ENCODE measurements at places on chromosomes 4 and X.

DNA sequence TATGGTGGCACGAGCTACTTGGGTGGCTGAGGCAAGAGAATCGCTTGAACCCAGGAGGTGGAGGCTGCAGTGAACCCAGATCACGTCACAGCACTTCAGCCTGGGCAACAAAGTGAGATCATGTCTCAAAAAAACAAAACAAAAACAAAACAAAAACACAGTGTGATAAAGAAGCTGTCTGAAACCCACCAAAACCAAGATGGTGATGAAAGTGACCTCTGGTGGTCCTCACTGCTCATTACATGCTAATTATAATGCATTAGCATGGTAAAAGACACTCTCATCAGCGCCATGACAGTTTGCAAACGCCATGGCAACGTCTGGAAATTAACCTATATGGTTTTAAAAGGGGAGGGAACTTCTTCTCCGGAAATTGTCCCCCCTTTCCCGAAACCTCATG lies 29.4 kb upstream of the OPHN1 start:
- DNase-seq, result no peak

DNA sequence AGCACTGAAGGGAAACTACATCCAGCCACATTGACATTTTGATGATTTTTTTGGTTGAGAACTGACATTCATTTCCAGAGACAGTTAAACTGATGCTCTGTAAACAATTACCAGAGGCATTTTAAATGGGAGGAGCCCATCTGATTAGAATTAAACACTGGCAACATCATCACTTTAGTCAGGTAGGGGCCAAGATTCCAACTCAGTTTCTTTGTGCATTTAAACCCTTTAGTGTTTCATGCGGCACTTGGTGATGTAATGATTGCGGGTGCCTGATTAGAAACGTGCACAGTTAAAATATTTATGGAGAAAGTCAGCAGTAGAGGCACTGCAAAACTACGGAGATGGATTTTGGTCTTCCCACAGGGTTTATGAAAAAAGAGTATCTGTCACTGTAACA lies 16.1 kb downstream of the TNIP3 start:
- no peak for DNase-seq

DNA sequence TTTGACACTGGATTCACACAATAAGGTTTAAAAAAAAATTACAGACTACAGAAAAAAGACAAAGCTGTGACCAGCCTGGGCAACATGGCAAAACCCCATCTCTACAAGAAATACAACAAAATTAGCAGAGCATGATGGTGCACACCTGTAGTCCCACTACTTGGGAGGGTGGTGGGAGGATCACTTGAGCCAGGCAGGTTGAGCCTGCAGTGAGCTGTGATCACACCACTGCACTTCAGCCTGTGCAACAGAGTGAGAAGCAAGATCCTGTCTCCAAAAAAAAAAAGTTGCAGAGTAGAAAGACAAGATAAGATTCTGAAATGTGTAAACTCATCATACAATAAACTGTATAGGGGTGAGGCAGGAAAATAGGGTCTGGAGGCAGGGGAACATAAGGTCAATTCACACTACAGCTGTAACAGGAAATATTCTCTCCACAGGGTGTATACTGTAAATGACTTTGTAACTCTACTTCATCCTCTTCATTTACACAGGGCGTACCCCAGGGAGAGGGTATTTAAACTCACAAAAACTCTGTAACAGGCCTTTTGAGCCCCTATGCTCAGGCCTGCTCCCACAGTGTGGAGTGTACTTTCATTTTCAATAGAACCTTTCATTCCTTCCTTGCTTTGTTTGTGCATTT lies 112.6 kb upstream of the MAPK10 start:
- DNase-seq, result no peak

DNA sequence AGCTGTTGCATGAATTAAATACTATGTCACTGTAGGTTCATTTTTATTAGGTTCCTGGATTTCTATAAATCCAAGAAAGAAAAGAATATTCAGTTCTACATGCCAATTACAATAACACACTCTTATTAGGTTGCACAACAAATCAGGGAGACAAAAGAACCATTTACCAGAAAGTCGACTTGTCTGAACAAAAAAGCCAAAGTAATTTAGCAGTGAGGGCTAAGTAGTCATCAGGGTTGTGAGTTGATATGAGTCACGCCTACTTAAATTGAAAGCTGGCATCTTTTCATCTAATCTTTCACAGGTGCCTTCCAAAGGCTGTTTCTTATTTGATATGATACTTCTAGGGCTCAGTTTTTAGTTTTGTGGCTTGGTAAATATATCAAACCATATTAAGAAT lies 25.4 kb upstream of the GNRHR start:
- no peak for DNase-seq

DNA sequence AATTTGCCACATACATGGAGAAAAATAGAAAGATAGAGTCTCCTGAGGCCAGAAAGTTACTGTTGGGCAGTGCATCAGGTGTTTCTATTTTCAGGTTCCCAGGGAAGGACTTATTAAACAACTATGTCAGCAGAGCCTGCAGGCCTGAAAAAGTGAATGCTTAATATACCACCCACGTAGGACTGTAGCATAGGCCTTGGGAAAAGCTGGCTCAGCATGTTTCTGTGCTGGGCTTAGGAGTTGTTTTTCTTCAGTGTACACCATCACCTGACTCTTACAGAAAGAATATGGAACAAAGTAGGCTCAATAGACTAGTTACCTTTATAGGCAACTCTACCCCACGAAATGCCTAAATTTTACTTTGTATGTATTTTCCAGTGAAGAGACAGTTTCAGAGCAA lies 1385.9 kb downstream of the FAM133A start:
- no peak for DNase-seq

- DNase-seq, result no peak
Observed at GRCh38 chrX:104392350-104392749, 137.6 kb upstream of the ESX1 start.

GRCh38 chr4:126851391-126851790 lies 781.4 kb upstream of the INTU start:
- no peak for DNase-seq

DNA sequence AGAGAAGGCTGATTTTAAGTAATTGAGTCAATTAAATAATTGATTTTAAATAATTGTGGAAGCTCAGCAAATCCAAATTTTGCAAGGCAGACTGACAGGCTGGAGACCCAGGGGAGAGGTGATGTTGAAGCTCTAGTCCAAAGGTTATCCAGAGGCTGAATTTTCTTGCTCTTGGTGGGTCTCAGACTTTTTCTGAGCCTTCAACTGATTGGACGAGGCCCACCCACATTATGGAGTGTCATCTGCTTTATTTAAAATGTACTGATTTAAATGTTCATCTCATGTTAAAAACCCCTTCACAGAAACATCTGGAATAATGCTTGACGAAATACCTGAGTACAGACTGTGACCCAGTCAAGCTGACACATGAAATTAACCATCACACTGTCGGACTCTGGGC lies 11.7 kb upstream of the CYTL1 start:
- no peak for DNase-seq

- DNase-seq, result no peak
Observed at GRCh38 chr4:175705407-175705806, 106.7 kb downstream of the GPM6A start.

DNA sequence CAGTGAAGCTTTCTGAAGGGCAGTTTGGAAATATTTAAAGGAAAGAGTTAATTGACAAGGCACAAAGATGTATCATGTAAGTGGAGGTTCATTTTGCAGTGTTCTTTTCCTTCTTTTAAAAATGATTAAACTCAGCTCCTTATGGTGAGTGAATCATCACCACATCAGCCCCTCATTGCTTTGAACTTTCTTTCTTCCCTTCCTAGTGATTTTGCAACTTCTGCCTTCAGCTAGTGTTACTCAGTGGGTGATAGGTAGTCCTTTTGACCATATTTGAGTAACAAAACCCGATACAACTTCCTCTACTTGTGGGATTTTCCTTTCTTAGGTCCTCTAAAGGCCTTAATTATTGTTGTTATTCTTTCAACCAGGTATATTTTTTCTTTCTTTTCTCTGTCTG lies 8.2 kb downstream of the ZCCHC4 start:
- DNase-seq, result no peak

DNA sequence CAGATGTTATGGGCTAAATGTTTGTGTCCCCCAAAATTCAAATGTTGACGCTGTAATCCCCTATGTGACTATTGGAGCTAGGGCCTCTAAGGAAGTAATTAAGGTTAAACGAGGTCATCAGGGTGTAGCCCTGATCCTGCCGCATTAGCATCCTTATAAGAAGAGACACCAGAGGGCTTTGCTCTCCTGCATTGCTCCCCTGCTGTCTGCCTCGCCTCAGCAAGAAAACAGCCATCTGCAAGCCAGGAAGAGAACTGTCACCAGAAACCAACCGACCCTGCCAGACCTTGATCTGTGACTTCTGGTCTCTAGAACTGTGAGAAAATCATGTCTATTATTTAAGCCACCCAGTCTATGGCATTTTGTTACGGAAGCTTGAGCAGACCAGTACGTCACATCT lies 331.9 kb downstream of the DCTD start:
- DNase-seq, result no peak

DNA sequence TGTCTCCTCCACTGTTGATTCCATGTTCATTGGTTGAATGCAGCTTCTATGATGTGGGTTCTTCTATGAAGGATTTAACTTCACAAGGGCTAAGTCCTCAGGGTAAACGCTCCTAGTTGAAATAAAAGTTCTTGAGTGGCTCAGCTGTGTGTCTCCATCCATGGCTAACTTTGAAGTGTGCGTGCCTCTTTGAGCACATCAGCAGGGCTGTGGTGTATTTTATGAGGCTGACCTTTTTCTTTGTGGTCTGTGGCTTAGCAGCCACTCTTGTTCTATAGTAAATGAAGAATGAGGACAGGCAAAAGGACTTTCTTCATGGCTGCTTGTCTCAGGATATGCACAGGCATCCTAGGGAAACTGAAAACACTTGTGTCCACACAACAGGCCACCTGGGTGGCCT lies 88.5 kb downstream of the KIT start:
- no peak for DNase-seq

GRCh38 chr4:89259301-89260028 lies 48.1 kb downstream of the GPRIN3 start:
- no peak for DNase-seq

- no peak for DNase-seq
Observed at GRCh38 chrX:63782515-63782914, 2.5 kb downstream of the ARHGEF9 start.

GRCh38 chrX:125641405-125641804 lies 321.7 kb downstream of the TEX13C start:
- DNase-seq, result no peak

GRCh38 chrX:129925305-129926092 lies 19.5 kb downstream of the UTP14A start:
- DNase-seq, result no peak

- no peak for DNase-seq
Observed at GRCh38 chrX:24877854-24878650, 137.7 kb downstream of the ARX start.

DNA sequence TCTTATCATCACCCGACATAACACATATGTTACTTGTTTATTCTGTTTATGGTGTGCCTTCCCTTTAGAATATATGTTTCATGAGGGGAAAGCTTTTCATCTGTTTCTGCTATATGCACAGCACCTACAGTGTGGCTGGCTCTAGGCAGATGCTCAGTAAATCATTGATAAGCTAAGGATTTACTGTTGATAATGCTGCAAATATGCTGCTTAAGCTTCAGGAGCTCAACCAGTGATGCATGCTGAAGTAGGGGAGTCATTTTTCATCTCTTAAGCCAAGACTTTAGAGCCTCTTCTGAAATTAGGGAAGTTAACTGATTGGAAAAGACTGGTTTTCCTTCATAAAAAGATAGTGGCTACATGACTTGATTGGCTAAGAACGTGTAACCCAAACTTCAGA lies 16.4 kb downstream of the FAT4 start:
- DNase-seq, result no peak

- DNase-seq, result no peak
Observed at GRCh38 chr4:79578606-79579005, 170.6 kb upstream of the GK2 start.

- DNase-seq, result no peak
Observed at GRCh38 chr4:3059943-3060342, 14.4 kb downstream of the HTT-AS start.

- no peak for DNase-seq
Observed at GRCh38 chr4:10072420-10073017, 44.1 kb downstream of the WDR1 start.

DNA sequence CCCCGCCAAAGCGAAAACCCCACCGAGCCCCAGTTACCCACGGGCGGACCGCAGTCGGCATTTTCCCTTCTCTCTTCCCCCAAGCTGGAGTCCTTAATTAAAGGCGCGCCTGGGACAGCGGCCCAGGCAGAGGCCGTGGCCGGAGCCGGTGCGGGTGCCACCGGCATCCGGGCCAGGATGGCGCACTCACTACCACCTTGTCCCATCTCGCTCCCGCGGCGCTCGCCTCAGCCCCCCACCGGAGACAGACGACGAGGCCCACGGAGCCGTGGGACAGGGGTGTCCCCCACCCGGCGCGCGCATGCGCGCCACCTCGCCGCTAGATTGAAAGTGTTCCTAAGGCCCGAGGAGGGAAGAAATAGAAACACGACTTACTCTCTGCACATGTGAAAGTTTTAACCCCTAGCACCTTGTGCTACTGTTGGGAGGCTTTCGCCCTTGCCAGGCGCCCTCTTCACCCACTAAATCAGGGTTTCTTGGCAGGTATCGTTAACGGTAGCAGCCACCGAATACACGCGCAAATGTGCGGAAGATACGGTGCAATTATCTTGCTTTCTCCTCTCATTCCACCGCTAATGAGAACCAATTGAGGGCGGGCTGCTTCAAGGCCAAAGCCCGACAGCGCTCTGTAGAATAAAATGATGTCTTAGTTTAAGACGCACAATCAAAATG lies 64.3 kb upstream of the CCDC160 start:
- DNase-seq, result no peak

- no peak for DNase-seq
Observed at GRCh38 chrX:26908218-26908617, 554.9 kb downstream of the PPP4R3C start.

GRCh38 chrX:17788439-17788838 lies 51.1 kb downstream of the SCML1 start:
- DNase-seq, result no peak

GRCh38 chrX:18468599-18468998 lies 43.2 kb downstream of the CDKL5 start:
- no peak for DNase-seq

- no peak for DNase-seq
Observed at GRCh38 chrX:69077895-69078455, 87.3 kb downstream of the PJA1 start.

DNA sequence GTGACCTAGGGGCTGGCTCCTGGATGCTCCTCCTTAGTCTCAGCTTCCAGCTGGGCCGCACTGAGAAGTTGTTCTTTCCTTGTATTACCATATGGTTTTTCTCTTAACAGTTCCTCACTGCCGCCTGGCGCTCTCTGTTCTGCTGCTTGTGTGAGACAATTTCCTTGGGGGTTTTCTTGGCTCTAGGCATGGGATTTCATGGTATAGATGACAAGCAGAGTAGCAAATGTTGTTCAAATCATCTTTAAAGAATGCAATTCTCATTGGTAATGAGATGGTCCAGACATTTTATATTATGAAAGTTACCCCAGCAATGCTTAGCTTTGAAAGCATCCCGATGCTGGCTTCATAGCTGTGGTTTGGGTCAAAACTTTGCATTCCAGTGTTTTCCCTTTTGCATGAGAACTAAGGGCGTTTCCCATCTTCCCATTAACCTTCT lies 37.6 kb downstream of the SEPTIN11 start:
- no peak for DNase-seq

GRCh38 chr4:10106421-10107039 lies 10.1 kb downstream of the WDR1 start:
- DNase-seq, result peak; percentile 90

Measured in thoracic aorta (tissue), 2 donors.